Dorsolateral prefrontal cortex (tissue), 122 donors: ENCODE measurements at places on chromosomes 3 and 15.

- DNase-seq, result no peak
Measured at GRCh38 chr3:176935194-176935888, 261.9 kb downstream of the TBL1XR1 start.

DNA sequence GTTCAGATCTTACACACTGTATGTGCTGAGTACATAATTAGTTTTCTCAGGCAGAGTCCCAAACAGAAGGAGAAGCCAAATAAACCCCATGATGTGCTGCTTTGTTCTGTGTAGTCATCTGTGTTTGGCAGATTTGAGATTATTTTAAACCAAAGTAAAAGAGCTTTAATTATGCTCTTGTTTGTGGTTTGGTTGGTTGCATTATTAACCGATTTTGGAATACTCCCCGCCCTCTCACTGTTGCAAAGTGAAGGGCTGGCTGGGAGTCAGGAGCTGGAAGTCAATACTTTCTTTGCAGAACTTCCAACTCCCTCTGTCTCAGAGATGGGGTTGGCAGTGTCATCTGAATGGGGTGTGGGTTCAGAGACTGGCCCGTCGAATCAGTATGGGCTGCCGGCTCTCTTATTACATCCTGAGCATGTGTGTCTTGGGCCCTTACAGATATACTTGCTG lies 34.4 kb downstream of the SLCO3A1 start:
- DNase-seq, result peak; percentile 51

DNA sequence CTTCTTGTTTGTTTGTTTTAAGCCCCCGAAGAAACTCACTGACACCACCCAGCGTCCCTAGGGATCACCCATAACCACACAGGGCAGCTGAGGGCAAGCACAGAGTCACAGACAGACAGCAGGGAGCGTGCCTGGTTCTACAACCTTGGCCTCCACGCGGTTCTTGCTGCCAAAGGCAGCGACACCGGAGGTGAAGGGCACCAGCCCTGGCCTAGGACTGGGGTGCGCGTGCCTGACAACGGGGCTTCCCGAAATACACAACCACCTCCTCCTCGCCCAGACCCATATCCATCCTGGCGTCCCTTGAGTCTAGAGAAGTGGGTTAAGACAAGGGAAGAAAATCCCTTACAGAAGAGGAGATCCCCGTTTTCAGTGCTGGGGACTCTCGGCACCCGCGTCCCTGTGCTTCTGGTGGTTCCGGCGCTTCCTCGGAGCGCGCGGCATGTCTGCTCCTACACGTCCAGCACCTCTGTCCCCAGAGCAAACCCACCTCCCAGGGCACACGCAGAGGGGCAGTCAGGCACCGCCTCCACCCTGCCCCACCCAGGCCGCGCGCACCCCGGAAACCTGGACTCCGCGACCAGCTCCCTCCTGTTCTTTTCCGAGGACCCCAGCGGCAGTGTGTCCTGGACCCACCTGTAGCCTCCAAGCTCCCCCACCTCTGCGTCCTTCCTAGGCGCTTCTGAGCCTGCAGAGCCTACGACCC lies 911 bp downstream of the RFTN1 start:
- DNase-seq, result no peak

DNA sequence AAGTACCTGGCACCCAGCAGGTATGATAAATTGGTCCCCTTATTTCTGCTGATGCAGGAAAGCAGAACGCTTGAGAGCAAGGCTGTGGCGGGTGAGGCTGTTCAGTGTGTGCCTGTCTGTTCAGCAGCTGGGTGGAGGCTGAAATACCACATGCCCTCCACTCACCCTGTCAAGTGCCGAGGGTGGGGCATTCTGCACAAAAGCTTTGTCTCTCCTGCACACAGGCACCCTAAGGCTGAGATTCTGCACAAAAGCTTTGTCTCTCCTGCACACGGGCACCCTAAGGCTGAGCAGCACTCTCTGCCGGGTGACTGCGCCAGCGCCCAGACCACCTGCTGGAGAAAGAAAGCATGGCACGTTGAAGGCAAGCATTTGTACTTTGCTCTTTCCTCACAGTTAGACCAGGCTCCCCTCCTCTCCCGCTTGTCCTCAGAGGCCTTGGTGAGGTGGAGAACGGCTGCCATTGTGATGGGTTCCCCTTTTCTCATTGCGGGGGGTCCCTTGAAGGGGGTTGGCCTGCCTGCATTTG lies 97.5 kb downstream of the BDH1 start:
- no peak for DNase-seq

DNA sequence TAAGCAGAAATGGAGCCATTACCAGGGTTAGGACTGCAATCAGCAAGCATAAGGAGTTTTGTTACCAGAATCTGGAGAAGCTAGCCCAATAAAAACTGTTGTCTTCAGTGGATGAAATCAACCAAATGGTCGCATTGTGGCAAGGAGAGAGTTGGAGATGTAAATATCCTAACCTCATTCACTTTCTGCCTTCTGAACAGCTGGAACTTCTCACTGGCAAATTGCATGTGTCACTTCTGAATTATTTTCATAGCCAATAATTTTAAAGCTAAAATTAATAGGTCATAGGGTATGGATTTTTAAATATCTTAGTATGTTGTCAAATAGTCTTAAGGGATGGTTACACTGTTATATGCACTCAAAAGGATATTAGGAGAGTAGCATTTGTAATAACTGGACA lies 121.6 kb downstream of the SUCNR1 start:
- no peak for DNase-seq

DNA sequence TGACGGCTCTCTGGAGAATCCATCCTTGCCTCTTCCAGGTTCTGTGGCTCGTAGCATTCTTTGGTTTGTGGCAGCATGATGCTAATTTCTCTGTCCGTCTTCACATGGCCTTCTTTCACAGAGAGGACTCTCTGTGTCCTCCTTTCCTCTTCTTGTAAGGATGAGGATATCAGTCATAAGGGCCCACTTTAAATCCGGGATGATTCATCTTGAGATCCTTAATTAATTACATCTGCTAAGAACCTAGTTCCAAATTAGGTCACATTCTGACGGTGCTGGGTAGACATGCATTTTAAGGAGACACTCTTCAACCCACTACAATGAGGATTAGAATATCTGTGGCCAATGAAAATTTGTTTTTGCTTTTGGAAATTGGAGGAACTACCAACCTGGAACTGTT lies 15.7 kb upstream of the GXYLT2 start:
- DNase-seq, result no peak

GRCh38 chr3:177300039-177300833 lies 103.0 kb upstream of the TBL1XR1 start:
- no peak for DNase-seq

- DNase-seq, result no peak
Measured at GRCh38 chr3:159486580-159486979, 502.1 kb upstream of the IL12A start.

DNA sequence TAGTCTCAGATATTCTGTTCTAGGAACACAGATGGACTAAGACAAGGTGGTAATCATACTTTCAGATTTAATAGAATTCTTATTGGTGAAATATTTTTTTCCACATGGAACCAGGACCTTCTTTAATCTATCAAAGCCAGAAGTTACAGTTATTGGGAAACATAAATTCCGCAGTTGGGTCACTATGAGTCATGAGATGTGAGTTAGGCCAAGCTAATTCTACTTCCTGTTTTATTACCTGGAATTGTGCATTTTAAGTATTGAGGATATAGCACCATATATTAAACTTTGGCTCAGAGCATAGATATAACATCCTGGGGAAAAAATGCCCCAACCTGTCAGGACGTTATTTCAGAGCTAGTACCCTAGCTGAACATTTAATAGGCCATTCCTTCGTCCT lies 96.4 kb upstream of the P3H2 start:
- DNase-seq, result no peak

DNA sequence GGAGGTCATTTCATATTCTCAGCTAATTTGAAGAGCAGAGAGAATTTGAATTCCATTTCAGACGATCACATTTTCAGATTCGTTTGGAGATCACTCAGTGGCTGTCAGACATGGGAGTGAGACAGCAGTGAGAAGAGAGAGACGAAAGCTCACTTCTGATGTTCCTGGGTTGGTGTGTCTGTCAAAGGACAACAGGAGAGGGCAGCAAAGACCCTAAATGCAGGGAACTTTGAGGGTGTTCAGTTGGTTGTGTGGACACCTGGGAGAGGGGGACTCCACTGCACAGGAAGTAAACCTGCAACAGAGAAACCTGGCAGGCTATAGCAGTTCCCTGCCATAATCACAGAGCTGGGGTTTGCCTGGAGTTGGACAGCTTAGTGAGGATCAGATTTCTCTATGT lies 675.1 kb downstream of the SQOR start:
- no peak for DNase-seq

DNA sequence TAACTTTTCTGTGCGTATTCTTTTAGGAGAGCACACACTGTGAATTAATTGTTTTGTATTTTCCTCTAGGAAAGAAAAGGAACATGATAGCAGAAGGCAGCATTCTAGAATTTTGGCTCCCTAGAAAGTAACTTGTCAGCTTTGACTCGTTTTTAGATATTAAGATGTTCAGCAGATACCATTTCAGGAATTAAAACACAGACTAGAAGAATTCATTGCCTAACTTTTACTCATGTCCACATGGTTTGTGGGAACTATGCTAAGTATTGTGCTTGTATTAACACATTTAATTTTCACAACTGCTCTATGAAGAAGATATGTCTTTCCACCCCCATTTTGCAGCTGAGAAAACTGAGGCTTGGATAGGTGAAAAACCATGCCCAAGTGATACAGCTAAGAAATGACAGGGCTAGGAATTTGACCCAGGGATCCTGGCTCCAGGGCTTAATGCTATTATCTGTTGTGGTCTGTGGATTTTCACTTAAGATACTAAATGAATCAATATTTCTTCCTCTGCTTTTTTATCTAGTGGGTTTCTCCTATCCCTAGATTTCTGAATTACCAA lies 128.8 kb downstream of the MITF start:
- DNase-seq, result no peak

DNA sequence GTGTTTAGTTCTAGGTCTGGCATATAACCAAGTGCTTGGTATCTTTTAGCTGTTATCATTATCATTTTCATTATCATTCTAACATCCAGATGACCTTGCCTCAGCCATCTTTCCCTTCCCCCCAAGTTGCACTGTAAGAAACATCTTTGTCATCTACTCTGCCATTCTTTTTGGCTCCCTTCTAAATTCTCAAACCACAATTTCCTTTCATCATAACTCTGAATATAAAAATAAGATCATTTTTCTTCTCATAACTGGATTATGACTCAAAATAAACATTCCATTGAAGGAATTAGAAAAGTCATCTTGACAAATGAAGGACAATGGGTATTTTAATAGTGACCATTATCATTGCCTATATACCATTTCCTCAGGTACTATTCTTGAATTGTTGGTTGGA lies 786.2 kb downstream of the AGBL1 start:
- DNase-seq, result no peak

GRCh38 chr3:139764069-139764905 lies 86.5 kb upstream of the NMNAT3 start:
- no peak for DNase-seq

DNA sequence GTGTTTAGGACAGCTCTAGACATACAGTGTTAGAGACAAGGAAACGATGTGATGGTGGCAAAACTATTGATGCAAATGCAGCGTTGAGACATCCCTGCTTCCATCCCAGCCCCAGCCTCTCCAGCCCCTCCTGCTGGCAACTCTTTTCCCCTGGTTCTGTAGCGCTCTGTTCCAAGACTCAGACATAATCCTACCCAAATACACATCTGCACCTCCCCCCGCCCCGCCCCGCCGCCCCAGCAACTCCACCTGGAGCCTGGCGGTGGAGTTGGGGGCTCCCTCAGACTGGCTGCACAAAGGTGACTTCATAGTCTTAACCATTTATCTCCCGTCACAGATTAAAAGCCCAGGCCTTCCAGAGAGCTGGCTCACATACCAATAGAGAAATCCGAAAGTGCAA lies 7.2 kb upstream of the SEC22A start:
- DNase-seq, result no peak

GRCh38 chr3:128863560-128863959 lies 15.9 kb upstream of the ACAD9 start:
- no peak for DNase-seq

- DNase-seq, result no peak
Measured at GRCh38 chr3:188309437-188310269, 155.7 kb downstream of the LPP start.

GRCh38 chr3:78690766-78691165 lies 1077.0 kb downstream of the ROBO1 start:
- no peak for DNase-seq

GRCh38 chr3:24828011-24828410 lies 333.4 kb upstream of the THRB start:
- DNase-seq, result no peak

GRCh38 chr3:52174896-52175295 lies 20.7 kb upstream of the POC1A start:
- DNase-seq, result no peak

GRCh38 chr3:44136421-44136820 lies 105.3 kb upstream of the TOPAZ1 start:
- DNase-seq, result no peak

GRCh38 chr15:52466134-52466701 lies 62.5 kb downstream of the MYO5A start:
- no peak for DNase-seq
